CD4-positive, alpha-beta T cell (primary cell): ENCODE measurements at places on chromosomes 2 and 18.
A peak's percentile ranks its signal among the peaks of the same experiment; 100 is the strongest.

GRCh38 chr2:21916934-21917522 lies 793.3 kb downstream of the TDRD15 start:
- DNase-seq: no peak

DNA sequence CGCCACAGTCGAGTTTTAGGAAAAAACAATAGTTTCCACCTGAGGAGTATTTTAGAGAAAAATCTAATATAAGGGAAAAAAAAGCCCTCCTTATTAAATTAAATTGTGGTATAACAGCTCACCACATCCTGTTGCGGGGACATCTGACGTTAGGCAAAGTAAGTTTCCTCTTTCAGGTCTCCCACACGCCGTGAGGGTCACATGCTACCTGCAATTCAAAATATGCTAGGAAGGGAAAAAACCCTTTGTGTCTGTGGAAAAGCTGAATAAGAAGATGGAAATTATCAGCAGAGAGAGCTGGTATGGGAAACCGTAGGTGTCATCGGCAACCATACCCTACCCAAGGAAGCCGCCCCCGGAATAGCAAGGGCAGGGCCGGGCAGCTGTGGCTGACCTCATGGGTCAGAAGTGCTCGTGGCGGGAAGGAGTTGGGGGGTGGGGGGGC lies 128.0 kb downstream of the NFATC1 start:
- DNase-seq: peak; percentile 50

DNA sequence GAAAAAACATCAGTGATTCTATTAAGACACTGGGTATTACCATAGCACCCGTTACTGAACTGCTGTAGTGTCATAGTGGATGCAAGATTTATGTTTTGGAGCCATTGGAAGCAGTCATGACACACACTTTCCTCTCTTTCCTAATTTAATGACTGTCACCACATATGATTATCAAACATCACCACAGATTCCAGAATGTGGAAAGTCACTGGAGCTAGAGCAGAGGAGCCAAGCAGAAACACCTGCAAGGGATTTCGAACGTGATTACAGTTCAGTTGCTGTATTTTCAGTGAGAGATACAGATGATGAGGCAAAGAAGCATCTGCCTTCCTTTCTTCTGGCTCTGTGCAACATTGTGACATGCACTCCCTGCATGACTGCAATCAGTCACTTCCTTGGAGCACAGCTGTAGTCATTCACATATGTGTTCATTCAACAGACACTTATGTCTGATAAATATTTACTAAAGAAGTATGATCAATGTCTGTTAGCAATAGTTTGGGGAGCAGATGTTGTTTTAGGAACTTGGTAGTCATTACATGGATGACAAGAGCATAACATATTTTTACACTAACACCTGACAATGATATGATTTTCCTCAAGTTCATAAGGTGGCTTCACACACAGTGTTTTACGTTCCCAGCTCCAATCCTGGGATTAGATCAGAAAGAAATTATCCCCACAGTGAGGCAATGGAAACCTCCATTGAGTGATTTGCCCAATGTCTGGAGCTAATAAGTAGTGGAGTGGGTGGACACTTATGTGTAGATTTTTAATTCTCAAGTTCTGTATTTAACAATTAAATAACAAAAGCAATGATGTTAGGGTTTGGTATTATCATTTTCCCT lies 416.6 kb downstream of the PLCL1 start:
- no peak for DNase-seq

DNA sequence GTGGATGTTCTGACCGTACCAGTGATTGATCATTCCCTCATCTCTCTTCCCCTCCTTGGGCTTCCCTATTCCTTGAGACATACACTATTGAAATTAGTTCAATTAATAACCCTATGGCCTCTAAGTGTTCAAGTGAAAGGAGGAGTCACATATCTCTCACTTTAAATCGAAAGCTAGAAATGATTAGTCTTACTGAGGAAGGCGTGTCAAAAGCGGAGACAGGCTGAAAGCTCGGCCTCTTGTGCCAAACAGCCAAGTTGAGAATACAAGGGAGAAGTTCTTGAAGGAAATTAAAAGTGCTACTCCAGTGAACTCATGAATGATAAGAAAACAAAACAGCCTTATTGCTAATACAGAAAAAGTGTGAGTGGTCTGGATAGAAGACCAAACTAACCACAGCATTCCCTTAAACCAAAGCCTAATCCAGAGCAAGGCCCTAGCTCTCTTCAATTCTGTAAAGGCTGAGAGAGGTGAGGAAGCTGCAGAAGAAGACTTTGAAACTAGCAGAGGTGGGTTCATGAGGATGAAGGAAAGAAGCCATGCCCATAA lies 144.4 kb upstream of the LYPD6 start:
- no peak for DNase-seq

GRCh38 chr18:49893036-49893435 lies 79.7 kb upstream of the ACAA2 start:
- no peak for DNase-seq

DNA sequence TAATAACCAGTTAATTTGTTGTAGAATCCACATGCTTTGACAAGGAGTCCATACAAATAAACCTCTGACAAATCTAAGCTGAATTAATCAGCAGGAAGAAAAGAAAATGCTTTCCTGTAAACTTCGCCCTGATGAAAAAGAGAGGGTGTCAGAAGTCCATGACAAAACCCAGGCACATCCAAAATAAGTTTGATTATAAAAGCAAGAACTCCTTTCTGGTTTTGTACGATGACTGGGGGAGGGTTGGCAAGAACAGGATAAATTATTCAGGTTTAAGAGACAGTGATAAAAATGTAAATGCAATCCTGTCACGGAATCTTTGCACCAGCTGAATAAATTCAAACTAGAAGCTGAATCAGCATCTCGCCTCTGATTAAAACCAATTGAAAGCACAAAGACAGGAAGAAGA lies 469.2 kb upstream of the TNP1 start:
- DNase-seq: no peak

GRCh38 chr2:39735648-39736047 lies 43.4 kb downstream of the THUMPD2 start:
- DNase-seq: no peak

- DNase-seq: no peak
Observed at GRCh38 chr2:134785659-134786430, 52.6 kb upstream of the ACMSD start.

DNA sequence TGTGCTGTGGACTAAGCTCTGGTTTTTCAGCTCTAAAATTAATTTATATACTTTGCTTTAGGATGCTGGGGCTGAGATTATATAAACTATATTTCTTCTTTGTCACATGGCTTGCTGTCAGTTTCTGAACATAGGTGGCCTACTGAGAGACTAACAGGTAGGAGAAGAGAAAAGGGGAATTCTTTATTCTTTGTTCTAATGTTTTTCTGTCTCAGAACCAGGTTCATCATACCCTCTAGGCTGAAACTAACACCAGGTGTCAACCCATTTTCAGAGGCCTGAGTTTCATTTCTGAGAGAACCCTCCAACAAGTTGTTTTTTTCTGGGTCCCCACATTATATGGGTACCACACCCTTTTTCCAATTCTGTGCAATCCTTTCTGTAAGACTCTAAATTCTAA lies 843.6 kb downstream of the TRIB2 start:
- DNase-seq: no peak

GRCh38 chr2:144198116-144198515 lies 321.8 kb downstream of the ZEB2 start:
- no peak for DNase-seq

DNA sequence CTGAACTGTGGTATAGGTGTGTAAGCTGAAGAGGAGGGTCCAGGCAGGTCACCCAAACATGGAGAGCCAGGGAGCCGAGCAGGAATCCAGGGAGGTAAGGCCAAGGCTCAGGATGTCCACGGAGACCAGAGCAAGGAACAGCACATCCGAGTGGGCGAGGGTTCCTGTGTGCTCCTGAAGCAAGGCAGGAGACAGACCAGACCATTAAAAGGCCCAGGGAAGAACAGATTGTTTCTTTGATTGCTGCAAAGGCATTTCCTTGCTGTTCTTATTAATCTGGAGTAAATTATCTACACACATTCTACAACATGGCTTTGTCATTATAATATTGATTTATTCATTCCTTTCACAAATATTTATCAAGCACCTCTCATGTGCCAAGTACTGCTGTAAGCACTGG lies 50.1 kb upstream of the SPTBN1 start:
- DNase-seq: no peak

DNA sequence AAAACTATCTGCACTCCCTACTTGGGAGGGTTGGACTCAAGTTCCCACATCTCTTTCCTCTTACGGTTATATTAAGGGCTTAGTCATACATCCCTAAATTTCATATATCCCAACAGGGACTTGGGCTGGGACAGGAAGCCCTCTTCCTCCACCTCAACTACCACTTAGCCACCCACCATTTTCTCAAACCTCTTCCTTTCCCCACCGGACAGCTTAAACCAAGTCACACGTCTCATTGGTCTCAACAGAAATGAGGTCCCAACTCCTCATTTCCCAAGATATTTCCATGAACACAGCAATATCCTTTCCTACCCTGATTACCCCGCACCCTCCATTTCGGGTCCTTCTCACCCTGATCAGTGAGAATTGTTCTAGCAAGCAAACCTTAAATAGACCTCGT lies 736 bp downstream of the ZSCAN30 start:
- DNase-seq: no peak

GRCh38 chr2:85265304-85265703 lies 62.5 kb downstream of the TGOLN2 start:
- no peak for DNase-seq

DNA sequence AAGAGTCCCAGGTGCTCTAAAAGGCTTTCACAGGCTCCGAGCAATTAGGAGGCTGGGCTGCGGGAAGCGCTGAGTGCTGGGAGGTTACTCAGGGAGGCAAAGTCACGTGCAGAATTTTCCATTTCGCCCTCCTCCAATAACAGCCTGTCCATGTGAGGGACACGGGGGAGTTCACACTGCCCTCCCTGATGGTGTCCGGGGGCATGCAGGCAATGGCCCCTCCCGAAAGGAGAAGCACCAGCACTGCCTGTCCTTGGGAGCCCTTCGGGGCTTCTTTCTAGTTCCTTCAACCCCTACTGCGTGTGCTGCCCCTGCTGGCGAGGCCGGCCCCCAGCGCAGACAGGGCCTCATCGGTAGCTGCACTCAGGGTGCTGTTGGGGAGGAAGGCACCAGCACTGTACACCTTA lies 63.1 kb upstream of the HPCAL1 start:
- no peak for DNase-seq

DNA sequence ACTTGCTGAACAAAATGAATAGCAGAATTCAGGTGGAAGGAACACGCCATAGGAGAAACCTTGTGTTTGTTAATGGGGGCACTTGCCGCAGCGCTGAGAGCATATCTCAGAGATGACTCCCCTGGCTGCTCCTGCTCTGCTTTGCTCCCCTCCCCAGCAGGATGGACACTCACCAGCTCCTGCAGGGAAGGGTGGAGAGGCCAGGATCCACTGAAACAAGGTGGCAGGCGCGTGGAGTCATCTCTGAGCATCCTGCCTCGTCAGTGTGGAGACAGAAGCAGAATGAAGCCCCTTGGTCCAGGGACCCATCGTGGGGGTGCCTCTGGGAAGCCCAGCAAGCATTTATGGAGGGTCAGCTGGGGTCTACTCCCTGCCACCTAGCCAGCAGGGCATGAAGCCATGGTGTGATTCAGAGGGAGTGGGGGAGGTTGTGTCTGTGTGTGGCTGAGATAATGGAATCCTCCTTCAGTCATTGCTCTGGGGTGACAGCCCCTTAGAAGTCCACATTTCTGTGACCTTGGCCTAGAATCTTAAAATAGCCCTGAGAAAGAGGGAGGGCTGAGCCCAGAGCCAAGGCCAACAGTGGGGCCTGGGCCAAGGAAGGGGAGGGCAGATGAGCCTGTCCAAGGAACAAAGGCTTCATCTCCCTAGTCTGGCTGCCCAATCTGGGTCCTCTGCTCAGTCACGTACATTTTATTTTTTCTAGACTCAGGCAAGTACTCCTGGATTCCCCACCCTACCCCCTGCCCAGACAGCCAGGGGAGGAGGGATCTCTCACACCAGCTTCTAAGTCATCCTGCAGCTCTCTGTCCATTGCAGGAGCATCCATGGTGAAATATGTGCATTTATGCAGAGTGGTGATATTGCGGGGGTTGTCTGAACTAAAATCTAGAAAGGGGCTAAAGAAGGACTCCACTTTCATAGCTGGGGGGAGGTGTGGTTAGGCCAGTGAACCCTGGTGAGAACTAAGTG lies 215.4 kb downstream of the ZBTB7C start:
- DNase-seq: no peak

- DNase-seq: no peak
Observed at GRCh38 chr2:179622635-179623300, 238.6 kb downstream of the ZNF385B start.

- no peak for DNase-seq
Observed at GRCh38 chr18:49814147-49814499, 790 bp upstream of the ACAA2 start.

GRCh38 chr18:13112982-13113381 lies 105.6 kb upstream of the LDLRAD4 start:
- DNase-seq: no peak

GRCh38 chr2:74461187-74462053 lies 3.2 kb downstream of the WBP1 start:
- no peak for DNase-seq

DNA sequence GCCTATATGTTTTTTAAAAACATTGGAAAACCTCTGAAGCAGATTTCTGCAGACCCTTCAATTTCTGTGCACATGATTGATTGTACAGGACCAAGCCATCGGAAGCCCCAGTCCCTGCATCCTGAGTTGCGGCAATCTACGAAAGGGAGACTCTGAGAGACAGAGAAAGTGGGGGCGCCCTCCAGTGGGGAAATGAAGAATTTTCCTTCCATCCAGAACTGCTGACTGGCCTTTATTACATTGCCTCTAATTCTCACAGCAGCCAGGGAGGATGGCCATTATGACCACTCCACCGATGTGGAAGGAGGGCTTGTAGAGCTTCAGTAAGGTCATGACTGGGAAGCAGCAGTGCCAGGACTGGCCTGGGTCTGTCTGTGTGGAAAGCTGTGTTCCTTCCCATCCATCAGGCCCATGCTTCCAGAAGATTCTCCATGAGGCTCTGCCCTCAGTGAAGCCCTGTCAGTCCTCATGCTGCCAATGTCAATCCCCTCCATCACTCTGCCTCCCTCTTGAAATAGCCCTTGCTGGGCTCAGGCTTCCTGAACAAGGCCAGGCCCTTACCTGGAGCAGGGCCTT lies 20.0 kb upstream of the RESP18 start:
- peak; percentile 59 for DNase-seq

GRCh38 chr2:134075204-134075603 lies 178.7 kb upstream of the MGAT5 start:
- DNase-seq: no peak

DNA sequence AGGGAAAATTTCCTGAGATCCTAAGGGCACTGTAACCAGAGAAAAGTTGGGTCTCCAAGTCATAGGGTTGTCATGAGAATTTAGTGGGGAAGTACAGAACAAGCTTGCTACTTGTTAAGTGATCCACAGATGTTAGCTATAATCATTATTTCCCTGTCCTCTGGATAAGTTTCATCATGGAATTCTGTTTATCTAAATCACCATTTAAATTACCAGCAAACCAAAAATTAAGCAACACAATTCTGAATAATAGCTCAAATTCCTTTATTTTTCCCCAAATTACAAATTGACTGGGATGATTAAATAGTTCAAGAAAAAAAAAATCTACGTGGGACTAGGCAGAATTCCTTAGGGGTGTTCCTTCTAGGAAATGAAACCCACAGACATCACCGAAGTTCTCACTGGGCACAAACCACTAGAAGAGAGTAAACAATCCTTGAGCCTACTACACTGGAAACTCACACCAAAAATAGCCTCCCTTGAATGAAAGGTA lies 159.5 kb downstream of the COL6A3 start:
- no peak for DNase-seq
